LNCaP clone FGC (cell line): ENCODE measurements at places on chromosomes 6 and 20.
A peak's percentile ranks its signal among the peaks of the same experiment; 100 is the strongest.

- DNase-seq, result no peak
Measured at GRCh38 chr20:41133709-41134361, 3.5 kb upstream of the PLCG1 start.

- no peak for DNase-seq
Measured at GRCh38 chr20:43767686-43768474, 41.1 kb upstream of the GTSF1L start.

DNA sequence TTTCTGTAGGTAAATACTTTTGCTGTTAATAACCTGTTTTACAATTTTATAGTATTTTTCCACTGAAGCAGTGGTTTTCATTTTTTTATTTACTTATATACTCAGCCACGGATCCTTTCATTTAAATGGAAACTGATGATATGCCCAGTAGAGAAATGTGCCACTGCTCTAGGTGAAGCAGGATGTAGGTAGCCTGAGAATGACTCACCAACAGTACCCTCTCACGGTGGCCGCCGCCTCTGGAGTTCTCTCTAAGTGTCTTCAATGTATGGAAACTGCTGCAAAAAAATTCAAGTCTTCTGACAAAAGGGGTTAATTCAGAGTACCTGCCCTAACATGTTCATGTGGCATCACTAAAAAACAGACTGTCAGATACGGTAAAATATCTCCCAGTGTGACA is 6.4 kb downstream of the EYA4 start:
- no peak for DNase-seq

- no peak for DNase-seq
Measured at GRCh38 chr6:120355822-120356221, 978.5 kb downstream of the TBC1D32 start.

- DNase-seq, result no peak
Measured at GRCh38 chr6:121912905-121913304, 477.5 kb downstream of the GJA1 start.

DNA sequence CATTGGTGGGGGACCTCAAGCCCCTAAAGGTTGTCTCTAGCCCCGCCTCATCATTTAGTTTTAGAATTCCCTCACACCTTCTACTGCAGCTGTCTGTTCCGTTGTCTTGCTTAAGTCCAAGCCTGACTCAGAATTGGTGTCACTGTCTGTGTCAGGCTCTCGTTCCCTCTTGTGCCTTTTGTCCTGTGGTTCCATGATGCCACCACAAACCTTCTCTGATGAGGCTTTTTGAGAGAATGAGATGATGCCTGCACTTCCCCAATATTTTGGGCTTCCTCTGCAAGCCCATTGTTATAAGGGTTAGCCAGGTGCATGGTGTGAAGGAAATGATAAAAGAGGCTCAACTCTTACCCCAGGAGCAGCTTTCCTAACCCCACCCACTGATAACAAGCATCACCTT is 8.1 kb upstream of the AKIRIN2 start:
- no peak for DNase-seq

DNA sequence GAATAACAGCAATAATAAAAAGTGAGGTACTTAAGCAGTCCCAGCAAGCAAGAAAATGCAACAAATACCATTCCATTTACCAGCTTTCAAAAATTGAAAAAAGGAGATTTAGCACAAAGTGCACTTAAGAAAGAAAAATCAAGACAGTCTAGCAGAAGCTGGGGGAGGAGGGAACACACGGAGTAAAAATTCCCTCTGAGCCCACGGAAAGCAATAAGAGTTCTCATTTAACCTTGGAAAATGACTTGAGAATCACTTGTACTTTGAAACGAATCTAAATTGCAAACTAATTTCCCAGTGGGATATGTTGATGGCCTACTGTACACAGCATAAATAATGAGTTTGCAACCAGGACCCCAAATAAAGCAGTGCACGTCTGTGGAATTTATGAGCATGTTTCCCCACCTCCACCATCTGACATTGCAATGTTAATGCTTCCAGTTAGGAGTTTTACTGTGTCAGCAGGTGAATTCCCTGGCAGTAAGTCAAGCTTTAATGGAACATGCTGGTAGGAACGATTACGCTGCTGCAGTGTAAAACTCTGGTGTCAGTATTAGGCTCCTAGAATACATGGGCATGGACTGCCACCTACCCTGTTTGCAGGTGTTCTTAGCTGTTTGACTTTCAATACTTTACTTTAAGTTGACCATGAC is 386.8 kb downstream of the HDGFL1 start:
- DNase-seq, result peak; percentile 86

DNA sequence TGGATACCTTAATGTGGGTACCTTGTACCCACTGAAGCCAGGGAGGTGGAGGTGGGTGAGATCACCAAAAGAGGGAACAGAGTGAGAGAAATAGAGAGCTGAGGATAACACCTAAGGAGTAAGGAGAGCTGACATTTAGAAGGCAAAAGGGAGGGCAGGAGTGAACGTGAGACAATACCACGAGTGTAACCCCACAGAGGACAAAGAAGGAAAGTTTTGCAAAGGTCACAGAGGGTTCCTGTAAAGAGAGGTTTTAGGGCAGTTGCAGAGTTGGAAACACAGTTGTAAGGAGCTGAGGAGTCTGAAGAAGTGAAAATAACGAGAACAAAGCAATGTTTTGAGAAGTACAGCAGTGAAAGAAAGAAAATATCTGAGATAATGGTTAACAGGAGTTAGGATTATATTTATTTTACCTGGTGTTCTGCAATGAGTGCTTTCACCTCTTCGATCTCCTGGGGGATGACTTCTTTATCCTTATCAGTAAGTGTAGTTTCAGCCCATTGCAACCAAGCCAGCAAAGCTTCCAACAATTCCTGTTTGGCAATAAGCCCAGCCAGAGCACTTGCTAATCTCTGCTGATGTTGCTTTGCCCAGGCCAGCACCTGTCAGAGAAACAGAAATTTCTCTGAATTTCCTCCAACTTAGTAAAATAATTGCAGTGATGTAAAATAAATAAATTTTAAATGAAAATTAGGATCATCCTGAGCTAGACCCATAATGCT is 166.8 kb downstream of the DST start:
- peak; percentile 30 for DNase-seq

DNA sequence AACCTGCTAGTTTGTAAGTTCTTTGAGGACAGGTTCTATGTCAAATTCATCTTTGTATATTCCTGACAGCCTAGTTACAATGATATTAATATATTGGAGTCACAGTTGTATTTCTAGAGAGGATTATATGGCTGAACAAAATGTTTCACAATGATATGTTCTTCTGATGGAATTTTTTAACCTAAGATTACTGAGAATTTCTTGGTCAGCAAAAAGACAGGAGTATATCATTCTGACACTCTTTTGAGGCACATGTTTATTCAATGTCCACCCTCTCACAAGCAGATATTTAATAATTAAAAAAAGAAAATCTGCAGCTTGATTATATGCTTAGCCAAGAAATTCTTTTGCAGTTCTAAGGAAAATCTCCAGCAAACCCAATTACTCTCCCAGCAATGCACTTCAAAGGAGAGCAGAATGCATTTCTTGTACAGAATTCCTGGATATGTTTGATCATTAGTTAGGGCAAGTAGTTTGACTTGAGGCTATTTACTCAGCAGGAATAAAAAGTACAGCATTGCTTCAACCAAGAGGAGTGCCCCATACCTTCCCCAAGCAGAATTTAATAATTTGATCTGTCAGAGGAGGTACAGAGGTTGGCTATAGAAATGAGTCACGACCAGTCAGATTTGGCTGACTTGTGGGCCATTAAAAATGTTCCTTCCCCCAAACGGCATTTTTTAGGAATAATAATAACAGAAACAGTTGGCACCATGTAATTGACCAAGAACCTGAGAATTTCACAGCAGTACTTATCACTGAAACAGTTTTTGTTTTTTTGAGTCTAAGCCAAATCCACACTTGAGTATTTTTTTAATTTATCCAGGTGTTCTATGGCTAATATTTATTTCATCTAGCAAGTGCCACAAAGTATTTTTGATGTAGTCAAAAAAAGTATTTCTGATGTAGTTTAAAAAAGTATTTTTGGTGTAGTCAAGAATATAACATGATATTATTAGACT is 508.1 kb upstream of the FLRT3 start:
- no peak for DNase-seq

DNA sequence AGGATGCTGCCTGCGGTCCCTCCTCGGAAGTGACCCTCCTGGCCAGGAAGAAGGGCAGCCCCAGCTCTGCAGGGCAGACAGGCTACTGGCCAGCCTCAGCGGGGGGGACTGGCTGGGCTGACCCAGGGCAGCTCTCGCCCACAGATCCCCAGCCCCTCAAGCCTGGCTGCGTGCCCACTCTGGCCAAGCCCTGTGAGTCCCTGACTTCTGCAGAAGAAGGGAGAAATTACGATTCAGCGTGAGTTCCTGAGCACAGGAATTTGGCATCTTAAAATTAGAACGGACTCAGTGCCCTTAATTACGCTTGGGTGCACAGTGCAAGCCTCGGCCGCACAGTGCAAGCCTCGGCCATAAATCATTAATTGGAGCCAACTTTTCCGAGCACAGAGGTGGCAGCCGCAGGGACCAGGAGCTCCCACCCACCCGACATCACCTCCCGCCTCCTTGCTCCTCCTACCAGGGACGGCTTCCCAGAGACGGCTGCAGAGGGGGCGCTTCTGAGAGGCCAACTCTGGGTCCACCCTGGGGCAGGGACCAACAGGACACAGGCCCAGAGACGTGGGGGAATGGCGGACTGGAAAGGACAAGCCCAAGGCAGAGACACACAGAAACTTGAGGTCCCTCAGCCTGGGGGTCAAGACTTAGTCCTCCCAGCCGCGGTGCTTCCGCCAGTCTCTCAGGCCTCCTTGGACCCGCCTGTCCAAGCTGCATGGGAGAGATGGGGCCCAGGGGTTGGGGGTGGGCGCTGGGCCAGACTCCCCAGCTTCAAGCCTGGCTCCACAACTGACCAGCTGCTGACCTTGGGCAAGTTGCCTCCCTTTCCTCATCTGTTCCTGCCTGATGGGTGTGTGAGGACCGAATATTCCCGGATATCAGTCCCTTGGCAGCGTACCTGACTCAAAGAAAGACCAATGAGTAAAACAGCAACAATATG is 165.4 kb downstream of the TAF4 start:
- no peak for DNase-seq
